Psoas muscle (tissue), 8 donors: ENCODE measurements at places on chromosomes 16 and 17. TPM values are rescaled to one million over a fixed set of nuclear protein-coding genes. Genes with fewer than 3 reads are reported as not detected.
A peak's percentile ranks its signal among the peaks of the same experiment; 100 is the strongest.

Gene MEIOC
- not detected for total RNA-seq

Gene GRB2
- total RNA-seq: 65.0 TPM

DNA sequence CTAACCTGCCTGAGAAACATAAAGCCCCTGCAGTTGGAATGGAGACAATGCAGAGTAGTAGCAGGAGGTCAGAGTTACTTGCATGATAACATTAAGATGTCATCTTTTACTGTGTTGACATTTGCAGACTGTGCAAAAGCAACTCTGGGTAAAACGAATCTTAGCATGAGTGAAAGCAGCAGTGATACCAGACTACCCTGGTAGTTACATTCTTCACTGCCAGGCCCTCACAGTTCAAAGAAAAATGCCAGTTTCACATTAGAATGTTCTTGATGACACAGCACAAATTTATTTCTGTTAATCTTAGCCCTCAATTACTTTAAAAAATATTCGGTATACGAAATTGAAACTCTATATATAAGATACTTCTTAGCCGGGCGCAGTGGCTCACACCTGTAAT, 12.2 kb downstream of the MPHOSPH6 start:
- no peaks in the 10 kb centered on the region for H3K27me3 ChIP-seq
- no peak overlapping the region for H3K4me3 ChIP-seq
- H3K4me1 ChIP-seq: no peaks in the 10 kb centered on the region
- H3K27ac ChIP-seq: no peak overlapping the region
- H3K36me3 ChIP-seq: no peaks in the 10 kb centered on the region

GRCh38 chr16:70768203-70768580, 32.8 kb downstream of the VAC14 start:
- peak overlapping the region; percentile 41 for H3K27ac ChIP-seq
- DNase-seq: no peak
- H3K27me3 ChIP-seq: no peaks in the 10 kb centered on the region

GRCh38 chr16:72226136-72226535, 54.2 kb upstream of the PMFBP1 start:
- DNase-seq: no peak
- H3K36me3 ChIP-seq: no peaks in the 10 kb centered on the region
- no peaks in the 10 kb centered on the region for H3K4me1 ChIP-seq
- no peaks in the 10 kb centered on the region for H3K27me3 ChIP-seq
- no peak overlapping the region for H3K4me3 ChIP-seq

DNA sequence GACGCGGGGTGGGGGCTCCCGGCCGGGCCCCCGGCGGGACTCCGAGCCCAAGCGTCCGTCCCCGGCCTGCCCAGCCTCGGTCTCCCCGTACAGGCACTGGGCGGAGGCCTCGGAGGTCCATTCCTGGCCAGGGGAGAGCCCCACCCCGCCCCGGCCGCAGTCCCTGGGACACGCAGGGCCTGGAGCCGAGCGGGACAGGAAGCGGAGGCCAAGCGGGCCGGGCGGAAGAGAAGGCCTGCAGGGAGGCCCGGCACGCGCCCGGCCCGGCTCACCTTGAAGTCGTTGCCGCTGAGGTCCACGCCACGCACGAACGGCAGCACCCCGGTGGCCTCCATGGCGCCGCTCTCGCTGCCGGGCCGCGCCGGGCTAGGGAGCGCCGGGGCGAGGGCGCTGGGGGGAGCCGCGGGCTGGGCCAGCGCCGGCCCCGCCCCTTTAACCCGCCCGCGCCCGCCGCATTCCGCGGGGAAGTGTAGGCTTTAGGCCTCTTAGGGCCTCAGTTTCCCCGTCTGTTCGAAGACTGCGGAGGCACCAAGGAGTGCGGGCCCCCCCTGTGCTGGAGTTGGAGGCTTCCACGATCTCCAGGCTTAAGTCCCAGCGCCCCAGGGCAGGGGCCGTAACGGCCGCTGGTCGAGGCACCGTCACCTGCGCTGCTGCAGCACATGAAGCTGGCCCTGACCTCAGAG, at the start of gene FLII:
TSS of gene FLII (minus strand) at position 383 of the 683 bp plus-strand sequence. CDS start at position 335, 48 bp downstream.
- peak within 1 kb of the TSS; percentile 98 for H3K4me3 ChIP-seq
- peak within 1 kb of the TSS; percentile 100 for H3K27ac ChIP-seq
- no peak for DNase-seq
- no peaks in the 10 kb centered on the region for H3K27me3 ChIP-seq
- H3K36me3 ChIP-seq: peaks cover 42% of the 10 kb centered on the region
